ENCODE measurements at places on chromosomes 13 and 19.
A peak's percentile ranks its signal among the peaks of the same experiment; 100 is the strongest.

- DNase-seq: no peak
Observed at GRCh38 chr13:48393030-48393697, 19.7 kb downstream of the LPAR6 start.

GRCh38 chr19:42872608-42873007 lies 6.9 kb downstream of the PSG1 start:
- DNase-seq: no peak

DNA sequence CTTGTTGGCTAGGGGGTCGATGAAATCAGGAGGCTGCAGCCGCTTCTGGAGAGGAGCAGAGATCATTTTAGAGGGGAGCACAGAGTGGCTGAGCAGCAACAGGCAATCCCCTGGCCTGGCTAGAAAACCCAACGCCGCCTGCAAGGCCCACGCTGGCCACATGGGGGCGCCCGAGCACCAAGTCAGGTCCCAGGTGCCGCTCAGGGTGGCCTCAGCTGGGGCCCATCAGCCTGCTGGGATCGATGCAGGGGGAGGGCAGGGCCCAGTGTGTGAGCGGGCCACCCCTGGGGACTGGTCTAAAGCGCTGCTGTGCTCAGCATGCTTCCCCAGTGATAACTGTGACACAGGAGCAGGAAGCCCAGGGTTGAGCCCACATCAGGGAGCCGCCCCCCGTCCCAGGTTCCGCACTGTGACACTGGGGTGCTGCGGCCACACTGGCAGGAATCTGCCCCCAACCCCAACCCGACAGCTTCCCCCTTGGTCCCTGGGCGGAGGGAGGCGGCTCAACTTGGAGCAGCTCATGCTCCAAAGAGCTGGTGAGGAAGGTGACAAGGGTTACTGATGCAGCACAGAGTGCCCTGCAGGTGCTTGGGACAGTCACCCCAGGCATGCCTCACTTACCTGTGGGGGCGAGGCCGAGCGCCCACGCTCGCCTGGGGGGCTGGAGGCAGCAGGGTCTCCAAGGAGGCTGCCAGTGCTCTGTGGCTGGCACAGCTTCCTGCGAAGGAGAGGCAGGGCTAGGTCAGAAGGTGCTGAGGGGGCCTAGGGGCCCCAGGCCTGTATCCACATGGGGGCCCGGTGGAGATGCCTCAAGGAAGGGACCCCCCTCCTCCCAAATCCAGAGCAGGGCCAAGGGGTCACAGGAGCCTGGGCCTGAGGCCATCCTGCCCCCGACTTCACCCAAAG lies 13.3 kb upstream of the ISYNA1 start:
- DNase-seq: peak; percentile 89

DNA sequence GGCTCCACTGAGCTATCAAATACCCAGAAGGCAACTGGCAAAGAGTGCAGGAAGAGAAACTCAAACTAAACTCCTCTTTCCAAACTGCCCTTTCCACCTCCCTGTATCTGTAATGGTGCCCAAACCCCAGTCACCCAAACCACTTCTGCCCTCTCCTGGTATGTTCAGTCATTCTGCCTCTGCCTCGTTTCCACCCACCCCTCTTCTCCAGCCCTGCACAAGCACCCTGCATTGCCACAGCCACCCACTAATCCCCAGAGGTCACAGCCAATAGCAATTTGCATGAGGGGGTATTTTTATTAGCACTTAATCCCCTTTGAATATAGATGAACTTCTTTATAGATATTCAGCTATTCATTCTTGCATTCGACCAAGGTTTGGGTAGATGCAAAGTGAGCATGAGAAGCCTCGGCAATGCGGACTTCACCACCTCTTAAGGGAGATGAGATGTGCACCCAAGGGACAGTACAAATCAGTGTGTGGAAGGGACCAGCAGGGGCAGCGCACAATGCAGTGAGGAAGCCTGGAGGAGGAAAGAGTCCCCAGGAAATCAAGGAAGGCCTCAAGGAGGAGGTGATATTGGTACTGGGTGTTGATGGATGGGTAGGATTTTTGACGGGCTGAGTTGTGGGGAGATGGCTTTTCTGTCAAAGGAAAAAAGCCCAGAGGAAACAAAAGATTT lies 12.4 kb downstream of the TMEM272 start:
- peak; percentile 55 for DNase-seq

DNA sequence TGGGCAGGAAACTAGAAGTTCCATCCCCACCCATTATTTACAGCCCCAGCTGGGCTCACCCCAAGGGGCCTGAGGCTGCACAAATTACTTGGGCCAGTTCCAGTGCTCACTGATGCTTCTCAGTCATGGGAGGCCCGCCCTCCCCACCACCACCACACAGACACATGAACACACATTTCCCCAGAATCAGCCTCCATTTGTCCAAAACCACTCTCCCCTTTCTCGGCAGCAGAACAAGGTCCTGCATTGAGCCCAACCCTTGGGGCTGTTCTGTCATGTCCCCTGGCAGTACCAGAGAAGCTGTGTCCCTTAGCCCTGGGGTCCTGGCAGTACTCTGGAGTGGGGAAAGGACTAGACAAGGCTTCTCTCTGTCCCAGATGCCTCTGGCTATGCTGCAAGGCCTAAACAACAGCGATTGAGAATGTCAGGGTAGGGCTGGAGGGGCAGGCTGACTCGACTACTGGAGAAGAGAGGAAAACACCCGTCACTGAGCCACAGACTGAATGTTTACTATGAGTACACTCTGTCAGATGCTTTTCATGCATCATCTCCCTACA lies 21.8 kb downstream of the SAMD4B start:
- DNase-seq: no peak

DNA sequence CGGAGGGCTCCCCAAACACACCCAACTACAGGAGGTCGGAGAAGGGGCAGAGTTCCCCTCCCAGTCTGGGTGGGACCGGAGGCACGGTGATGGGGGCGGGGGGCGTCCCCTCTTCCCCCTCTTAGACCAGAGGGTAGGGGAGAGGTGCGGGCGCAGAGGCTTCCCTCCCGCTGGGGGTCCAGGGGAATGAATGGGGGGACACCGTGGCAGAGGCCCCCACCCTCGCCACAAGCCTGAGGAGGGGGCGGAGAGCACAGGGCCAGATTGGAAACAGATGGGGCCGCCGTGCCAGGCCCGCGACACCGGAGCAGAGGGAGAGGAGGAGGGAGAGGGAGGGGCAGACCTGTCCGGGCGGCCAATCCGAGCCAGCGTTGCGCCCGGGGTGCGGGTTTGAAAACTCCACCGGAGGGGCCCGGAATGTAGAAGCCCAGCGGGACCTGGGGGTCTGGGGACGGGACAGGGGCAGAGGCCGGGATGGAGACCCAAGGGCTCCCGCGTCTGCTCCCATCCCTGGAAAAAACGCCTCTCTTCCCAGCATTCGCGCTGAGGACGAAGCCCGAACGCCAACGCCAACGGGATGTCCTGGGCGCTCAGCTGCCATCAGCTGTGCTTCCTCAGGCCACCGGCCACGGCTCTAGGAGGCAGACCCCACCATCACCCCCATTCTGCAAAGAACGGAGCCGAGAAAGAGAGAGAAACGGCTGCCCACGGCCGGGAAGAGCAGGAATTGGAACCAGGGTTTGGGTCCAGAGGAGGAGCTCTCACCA lies 46.8 kb downstream of the PTPRS start:
- DNase-seq: peak; percentile 8

DNA sequence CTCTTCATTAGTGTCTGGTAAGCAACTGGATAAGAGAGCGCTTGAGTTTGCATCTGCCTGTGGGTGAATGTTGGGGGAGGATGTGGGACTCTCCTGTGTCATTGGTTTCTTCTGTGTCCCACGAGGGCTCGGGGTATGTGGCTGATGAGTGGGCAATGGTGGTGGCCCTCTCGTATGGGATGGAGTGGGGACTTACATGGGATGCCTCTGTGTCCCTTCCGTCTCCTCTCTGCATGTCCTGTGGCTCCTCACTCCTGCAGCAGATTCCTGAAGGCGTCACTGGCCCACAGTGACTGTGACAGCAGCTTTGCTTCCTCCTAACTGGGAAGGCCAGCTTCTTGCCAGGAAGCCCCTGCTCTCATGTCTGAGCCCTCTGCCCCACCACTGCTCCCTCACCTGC lies 2.6 kb upstream of the LRP3 start:
- DNase-seq: no peak

GRCh38 chr13:96785986-96786385 lies 208.3 kb downstream of the OXGR1 start:
- no peak for DNase-seq

GRCh38 chr13:99178636-99179035 lies 22.0 kb upstream of the UBAC2 start:
- DNase-seq: no peak

DNA sequence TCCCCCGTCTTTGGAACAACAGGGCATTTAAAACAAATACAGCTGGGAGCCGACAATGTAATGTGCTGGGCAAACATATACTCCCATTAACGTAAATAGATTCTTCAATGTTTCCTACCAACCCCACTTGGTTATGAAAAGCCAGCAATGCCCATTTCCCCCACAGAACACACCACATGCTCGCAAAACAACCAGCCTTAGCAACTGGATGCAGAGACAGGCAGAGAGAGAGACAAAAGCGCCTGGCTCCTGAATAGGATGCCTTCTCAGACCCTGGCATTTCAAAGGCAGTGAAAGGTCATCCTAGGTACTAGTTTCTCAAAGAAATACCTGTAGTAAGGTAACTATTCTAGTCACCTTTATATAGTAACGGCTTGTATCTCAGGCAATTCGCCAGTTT lies 462.9 kb downstream of the ITGBL1 start:
- DNase-seq: no peak

- DNase-seq: no peak
Observed at GRCh38 chr13:62320129-62321108, 904.8 kb upstream of the PCDH20 start.

- no peak for DNase-seq
Observed at GRCh38 chr13:65378484-65378883, 1851.7 kb downstream of the PCDH9 start.

GRCh38 chr19:34274827-34275625 lies 20.7 kb downstream of the GARRE1 start:
- DNase-seq: no peak

- no peak for DNase-seq
Observed at GRCh38 chr13:81493144-81493543, 1152.2 kb upstream of the SPRY2 start.

- DNase-seq: no peak
Observed at GRCh38 chr19:41893899-41894298, 10.9 kb downstream of the ARHGEF1 start.

GRCh38 chr13:33686772-33687480 lies 131.0 kb upstream of the RFC3 start:
- no peak for DNase-seq

DNA sequence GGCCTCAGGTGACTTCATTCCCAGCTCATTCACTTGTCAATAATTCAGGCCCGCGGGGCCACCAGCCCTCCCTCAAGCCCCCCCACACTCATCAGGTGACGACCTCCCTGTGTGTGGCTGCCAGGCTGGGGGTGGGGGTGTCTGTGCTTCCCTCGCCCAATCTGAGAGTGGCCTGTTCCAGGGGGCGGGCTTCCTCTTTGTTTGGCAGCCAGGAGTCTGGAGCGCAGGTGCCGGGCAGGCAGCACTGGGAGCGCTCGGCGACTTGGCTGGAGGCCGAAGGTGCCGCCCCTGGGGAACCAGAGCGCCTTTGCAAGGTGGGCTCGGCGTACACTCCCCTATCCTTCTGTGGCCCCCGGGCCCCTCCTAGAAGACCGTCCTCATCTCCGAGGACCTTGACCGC lies 5.4 kb upstream of the ZNF98 start:
- DNase-seq: no peak

DNA sequence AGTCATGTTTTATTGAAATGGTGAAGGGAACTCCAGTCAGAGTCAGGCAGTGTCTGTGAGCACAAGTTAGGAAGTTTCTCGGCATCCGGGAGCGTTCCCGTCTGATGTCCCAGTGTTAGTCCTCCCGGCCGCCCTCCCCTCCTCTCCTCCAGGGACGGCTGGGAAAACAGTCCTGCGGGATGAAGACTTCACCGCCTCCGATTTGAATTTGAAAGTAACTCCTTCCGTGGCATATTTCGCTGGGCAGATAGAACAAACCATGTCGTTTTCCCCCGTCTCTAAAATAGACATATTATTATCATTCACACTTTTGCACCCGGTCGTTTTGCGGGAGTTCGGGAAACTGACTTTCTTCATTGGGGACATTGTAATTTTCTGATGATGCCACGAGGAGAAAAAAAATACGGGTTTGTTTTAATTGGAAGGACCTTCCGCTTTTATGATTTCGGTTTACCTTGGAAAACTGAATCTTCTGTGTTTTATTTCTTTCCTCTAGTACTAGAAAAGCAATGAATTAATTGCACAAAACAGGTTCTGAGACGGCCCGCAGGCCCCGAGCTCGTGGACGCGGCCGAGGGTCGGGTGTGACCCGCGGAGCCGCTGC lies 76.6 kb downstream of the ZIC5 start:
- no peak for DNase-seq

- no peak for DNase-seq
Observed at GRCh38 chr19:2491130-2491801, 15.3 kb downstream of the GADD45B start.

GRCh38 chr19:40756502-40757110 lies 5.6 kb downstream of the SNRPA start:
- DNase-seq: peak; percentile 31

- peak; percentile 13 for DNase-seq
Observed at GRCh38 chr19:51552996-51553725, 17.9 kb upstream of the ZNF175 start.

GRCh38 chr13:99985241-99985874 lies 3.8 kb downstream of the ZIC2 start:
- DNase-seq: no peak

DNA sequence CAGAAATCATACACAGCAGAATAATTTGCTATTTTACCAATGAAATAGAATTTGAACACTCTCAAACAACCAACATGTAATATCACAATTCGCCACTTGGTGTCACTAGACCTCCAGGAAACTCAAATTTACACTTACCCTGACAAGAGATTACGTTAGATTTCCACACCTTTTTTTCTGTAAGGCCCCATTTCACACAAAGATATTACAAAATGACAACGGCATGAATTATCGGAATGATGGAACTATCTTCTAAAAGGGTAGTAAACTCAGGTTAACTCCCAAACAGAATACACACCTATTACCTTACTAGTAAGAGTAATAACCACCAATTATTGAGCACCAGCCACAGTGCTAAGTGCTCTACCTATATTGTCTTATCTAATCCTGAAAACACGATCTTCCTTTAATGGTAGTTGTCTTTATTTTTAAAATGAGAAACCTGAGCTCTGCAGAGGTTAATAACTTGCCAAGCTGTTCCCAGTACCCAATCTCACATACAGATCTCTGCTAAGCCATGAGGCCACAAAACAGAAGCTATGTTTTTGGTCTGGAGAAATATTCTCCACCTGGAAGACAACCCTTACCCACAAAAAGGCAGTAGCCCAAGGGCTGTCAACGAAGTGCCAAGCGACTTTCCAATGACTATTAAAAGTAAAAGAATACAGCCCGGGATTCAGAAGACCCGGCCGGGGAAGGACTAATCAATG lies 152.4 kb downstream of the DCLK1 start:
- peak; percentile 2 for DNase-seq

DNA sequence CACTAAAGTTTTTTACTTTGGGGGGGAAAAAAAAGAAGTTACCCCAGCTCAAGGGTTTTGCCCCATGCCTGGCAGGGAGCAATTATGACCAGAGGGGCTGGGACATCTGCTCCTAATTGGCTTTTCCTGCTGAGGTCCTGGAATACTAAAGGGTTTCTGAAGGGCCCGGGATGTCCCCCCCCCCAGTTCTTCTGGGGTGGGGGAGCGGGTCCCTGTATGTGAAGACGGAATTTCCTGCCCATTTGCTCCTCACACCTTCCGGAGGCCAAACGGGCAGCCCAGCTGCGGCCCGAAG lies 1.1 kb upstream of the DLL3 start:
- DNase-seq: no peak
